Osteoblast (primary cell): ENCODE measurements at places on chromosomes 4 and X.

GRCh38 chrX:151974336-151975227, at the start of gene GABRE:
Gene GABRE, minus strand, starts transcription at chrX:151974676. Its CDS starts 51 bp downstream, at chrX:151974625.
- peaks cover 19% of the 10 kb centered on the region for H3K4me1 ChIP-seq
- H3K27me3 ChIP-seq: no peaks in the 10 kb centered on the region
- peak within 1 kb of the TSS; percentile 83 for H3K27ac ChIP-seq
- peak; percentile 78 for DNase-seq
- peak within 1 kb of the TSS; percentile 82 for H3K4me3 ChIP-seq
- H3K36me3 ChIP-seq: peaks cover 6% of the 10 kb centered on the region

DNA sequence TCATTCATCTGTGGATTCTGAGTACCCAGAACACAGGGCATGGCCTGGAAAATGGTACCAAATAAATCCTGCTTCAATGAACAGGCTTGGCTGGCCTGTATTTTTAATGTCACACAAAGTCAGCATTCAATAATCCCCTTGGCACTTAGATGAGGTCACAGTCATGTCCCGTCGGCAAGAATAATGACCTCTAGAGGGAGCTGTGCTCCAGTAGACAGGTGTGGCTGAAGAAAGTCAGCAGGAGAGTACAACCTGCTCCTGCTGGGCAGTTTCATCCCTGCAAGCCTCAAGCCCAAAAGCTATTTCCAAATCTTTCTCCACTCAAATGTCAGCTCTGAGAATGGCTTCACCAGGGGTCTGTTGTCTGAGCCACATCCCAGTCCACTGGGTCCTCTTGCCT, 404.0 kb upstream of the F9 start:
- no peaks in the 10 kb centered on the region for H3K27me3 ChIP-seq
- no peak overlapping the region for H3K27ac ChIP-seq
- H3K4me3 ChIP-seq: no peak overlapping the region
- no peaks in the 10 kb centered on the region for H3K4me1 ChIP-seq
- H3K36me3 ChIP-seq: no peaks in the 10 kb centered on the region

GRCh38 chr4:36325499-36325898, 44.1 kb downstream of the DTHD1 start:
- H3K4me3 ChIP-seq: no peak overlapping the region
- H3K36me3 ChIP-seq: no peaks in the 10 kb centered on the region
- H3K27ac ChIP-seq: no peak overlapping the region
- no peaks in the 10 kb centered on the region for H3K27me3 ChIP-seq
- no peaks in the 10 kb centered on the region for H3K4me1 ChIP-seq

- DNase-seq: no peak
- H3K4me3 ChIP-seq: no peak overlapping the region
- no peak overlapping the region for H3K27ac ChIP-seq
Measured at GRCh38 chrX:20838477-20838876, 535.7 kb upstream of the CNKSR2 start.

GRCh38 chr4:127558489-127559407, 74.0 kb upstream of the INTU start:
- no peak overlapping the region for H3K4me3 ChIP-seq
- H3K36me3 ChIP-seq: no peaks in the 10 kb centered on the region
- H3K27ac ChIP-seq: no peak overlapping the region
- H3K27me3 ChIP-seq: no peaks in the 10 kb centered on the region
- H3K4me1 ChIP-seq: no peaks in the 10 kb centered on the region
- DNase-seq: no peak

DNA sequence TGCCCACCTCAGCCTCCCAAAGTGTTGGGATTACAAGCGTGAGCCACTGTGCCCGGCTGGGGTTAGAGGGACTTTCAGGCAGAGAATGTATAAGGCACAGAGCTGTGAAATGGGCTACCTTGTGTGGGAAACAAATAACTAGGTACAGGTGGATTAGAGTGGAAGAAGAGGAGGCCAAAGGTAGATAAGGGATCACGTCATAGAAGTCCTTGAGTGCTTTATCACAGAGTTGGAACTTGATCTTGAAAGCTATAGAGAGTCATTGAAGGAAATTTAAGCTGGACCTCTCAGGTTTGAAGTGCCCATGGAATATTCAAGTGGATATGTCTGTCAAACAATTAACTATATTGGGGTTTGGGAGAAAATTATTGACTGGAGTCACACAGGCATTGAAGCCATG, 8.4 kb downstream of the N4BP2 start:
- no peak overlapping the region for H3K27ac ChIP-seq
- H3K4me1 ChIP-seq: no peaks in the 10 kb centered on the region
- H3K27me3 ChIP-seq: no peaks in the 10 kb centered on the region
- H3K4me3 ChIP-seq: no peak overlapping the region
- no peak for DNase-seq
- no peaks in the 10 kb centered on the region for H3K36me3 ChIP-seq
